ENCODE measurements at places on chromosomes 11 and 22.

DNA sequence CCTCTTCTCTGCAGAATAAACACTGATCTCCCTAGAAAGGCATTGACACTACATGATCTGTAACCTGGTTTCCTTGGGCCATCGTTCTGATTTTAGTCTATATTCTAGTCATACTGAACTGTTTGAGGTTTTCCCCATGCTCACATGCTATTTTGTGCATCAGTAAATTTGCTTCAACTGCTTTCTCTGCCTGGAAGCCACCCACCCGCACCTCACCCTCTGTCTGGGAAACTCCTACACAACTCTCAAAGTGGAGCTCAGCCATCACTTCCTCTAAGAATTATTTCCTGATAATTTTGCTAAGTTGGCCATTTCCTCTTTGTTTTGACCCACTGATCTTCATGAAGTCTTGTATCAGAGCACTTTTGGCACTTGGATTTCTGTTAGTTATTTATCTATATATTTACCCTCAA is 36.1 kb downstream of the MMP20 start:
- DNase-seq = no peak

GRCh38 chr11:76857781-76858410 is 2.8 kb upstream of the ACER3 start:
- DNase-seq = no peak

DNA sequence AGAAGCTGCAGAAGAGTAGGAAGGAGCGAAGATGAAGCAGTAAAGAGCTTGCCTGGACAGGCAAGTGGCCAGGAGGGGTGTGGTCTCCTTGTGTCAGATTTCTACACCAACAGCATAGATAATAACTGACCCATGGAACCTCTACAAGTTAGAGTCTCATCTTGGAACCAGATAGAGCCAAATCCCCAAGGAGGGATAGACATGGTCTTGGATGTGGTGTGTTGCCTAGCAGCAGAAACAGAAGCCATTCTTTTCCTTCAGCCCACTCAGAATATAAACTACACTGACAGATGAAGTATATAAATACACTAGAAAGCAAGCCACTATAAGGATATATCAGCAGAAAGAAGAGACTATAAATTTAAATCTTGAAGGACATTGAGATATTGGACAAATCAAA is 4.3 kb upstream of the CARD16 start:
- DNase-seq = no peak

DNA sequence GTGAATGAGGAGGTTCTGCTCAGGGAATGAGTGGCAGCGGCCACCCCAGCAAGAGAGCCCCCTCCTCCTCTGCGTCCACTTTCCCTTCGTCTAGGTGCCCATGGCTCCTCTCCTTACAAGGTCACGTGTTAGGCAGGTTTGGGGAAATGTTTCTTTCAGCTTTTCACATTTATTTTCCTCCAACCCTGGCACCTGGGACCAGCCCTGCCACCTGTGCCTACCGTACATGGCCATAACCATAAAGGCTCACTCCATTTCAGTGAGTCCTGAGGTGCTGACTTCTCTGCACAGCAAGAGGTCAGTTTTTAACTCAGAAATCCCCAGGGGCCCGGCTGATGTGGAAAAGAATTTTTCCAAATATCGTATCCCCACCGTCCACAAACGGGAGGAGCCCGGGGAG is 71.2 kb downstream of the FLI1 start:
- no peak for DNase-seq

GRCh38 chr11:32033491-32033890 is 57.4 kb upstream of the RCN1 start:
- no peak for DNase-seq

- DNase-seq = no peak
Measured at GRCh38 chr11:61039916-61040315, 62.4 kb upstream of the CD5 start.

DNA sequence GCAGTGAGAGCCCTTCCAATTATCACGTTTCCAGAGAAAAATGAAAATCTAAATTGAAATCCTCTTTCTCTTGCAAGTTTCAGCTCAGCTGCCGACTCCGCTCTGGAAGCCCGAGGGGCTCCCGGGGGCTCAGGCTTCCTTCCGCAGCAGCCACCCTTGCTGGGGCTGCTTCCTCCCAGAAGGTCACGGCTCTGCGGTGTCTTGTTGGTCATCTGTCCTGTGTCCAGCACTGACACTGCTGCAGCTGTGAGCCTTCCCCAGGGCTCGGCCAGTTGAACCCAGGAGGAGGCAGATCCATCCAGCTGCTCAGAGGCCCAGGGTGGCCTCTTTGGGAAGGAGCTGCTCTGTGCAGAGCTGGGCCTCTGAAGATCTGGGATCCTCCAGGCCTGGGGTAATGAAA is 1337.2 kb downstream of the TBC1D22A start:
- DNase-seq = no peak

DNA sequence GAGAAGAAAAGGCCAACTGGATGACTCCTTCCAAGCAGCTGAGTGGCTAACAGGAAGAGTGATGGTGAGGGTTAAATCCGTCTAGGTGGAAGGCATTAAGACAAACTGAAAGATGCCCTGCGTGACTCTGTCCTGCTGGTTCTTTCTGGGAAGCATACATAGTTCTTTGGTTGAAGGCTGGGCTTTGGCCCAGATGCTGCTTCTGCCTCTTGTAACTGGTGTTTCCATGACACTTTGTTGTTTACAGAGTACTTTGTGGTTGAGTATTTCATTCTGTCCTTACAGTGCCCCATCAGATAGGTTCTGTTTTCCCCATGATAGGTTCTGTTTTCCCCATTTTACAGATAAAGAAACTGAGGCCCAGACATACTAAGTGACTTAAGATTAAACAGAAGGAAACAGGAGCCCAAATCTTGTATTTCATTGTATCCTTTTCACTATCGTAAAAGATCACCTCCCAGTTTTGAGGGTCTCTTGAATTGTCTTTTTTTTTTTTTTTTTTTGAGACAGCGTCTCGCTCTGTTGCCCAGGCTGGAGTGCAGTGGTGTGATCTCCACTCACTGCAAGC is 124.3 kb upstream of the RASSF10 start:
- DNase-seq = no peak

DNA sequence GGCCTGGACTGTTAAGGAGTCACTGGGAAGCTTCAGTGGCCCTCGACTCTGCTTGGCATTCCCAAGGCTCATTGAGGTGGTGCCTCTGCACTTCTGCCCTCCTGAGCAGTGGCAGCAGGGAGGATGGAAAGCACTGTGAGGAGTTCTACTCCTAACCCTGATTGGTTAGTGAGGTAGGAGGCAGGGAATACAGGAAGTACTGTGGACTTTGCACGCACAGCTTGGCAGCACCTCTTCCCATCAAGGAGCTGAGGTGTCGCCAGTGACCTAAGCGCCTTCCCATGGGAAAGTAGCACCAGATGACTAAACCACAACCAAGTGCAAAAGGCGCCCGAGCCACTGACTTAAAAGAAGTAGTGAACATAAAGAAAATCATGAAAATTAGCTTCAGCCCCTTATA is 152.5 kb upstream of the CADM1 start:
- DNase-seq = no peak

DNA sequence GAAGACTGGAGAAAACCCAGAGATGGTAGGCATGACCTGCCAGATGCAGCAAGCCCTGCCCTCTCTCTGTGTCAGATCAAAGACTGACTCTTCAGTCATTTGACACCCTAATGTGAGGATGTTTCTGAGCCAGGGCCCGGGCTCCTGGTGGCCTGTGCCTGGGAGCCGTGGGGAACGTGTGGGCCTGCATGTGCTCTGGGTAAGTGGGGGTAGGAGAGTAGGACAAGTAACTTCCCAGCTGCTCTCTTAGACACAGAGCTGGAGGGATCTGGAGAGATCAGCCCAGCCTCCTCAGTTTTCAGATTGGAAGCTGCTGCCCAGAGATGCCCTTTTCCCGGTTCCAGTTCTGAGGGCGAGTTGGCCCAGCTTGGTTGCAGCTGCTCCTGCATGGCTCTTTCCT is 110.8 kb downstream of the TEAD1 start:
- DNase-seq = peak; percentile 16

- no peak for DNase-seq
Measured at GRCh38 chr22:31491218-31491962, 1.7 kb upstream of the EIF4ENIF1 start.

DNA sequence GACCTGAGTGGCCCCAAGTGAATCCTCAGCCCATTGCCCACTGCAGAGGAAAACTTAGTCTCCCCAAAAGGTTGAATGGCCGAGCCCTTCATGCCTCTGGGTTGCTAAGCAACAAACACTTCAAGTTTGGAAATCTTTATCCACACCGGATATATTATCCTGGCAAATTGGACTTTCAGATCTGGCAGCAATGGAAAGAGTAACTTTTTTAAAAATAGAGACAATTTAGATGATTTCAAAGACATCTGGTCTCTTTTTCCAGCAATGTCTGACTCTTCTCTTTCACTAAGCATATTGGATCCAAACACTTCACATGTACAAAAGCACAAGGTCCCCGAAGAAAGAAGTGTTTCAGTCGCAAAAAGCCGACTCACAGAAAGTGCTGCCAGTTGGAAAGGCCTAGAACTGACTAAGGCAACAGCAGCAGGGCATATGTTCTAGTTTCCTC is 505.3 kb downstream of the SOX6 start:
- DNase-seq = no peak

DNA sequence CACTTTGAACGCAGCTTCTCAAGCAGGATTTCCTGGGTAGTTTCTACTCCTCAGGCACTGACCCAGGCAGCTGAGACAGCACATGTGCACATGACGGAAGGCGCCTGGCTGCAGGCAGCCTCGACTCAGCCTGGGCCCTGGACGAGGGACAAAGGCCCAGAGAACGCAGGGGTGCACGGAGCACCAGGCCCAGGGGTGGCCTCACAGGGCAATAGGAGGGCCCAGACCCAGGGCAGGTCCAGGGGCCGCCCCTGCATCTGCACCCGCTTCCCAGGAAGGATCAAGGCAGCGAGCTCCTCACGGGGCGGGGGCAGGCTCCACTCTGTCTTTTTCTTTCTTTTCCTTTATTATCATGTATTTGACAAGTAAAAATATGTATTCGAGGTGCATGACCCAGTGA is 208.4 kb downstream of the BRD1 start:
- no peak for DNase-seq

- DNase-seq = no peak
Measured at GRCh38 chr11:31656051-31656450, 146.5 kb downstream of the ELP4 start.

DNA sequence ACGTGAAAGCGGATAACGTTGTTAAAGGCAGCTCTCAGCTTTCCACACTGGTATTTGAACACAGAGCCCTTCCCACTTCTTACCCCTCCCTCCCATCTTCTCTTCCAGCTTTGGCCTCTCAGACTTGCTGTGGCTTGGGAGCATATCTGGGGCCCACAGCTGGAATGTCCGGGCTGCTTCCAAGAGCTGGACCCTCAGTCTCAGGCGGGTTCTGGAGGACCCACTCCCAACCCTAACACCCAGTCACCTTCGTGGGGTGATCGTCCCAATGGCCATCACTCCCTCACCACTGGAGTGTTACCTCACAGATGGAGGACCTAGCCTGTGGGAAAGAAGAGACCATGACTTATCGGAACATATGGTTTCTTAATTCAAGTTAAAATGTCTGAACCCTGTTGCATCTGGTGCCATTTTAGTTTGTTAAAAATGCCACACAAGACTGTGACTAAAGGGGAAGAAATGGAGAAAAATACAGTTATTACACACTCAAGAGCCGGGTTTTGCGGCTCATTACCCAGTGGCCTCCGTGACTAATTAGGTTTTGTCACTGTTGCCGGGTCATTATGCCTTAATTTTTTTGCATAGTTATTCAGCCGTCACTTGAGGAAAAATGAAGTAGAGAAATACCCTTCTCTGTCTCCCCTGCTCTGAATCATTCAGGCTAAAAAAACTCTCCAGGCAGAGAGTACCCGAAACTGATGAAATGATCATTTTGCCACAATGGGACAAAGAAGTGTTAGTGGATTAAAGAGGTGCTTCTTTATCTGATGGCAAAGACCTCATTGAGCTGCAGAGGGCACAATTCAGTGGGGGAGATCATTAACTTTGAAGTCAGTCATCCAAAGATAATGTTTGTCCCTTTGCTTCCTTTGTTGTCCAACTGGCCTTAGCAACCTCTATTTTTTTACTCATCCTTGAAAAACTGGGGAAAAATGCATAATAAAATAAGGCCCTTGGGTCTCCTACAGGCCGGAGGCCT is 87.2 kb upstream of the HTATIP2 start:
- no peak for DNase-seq

DNA sequence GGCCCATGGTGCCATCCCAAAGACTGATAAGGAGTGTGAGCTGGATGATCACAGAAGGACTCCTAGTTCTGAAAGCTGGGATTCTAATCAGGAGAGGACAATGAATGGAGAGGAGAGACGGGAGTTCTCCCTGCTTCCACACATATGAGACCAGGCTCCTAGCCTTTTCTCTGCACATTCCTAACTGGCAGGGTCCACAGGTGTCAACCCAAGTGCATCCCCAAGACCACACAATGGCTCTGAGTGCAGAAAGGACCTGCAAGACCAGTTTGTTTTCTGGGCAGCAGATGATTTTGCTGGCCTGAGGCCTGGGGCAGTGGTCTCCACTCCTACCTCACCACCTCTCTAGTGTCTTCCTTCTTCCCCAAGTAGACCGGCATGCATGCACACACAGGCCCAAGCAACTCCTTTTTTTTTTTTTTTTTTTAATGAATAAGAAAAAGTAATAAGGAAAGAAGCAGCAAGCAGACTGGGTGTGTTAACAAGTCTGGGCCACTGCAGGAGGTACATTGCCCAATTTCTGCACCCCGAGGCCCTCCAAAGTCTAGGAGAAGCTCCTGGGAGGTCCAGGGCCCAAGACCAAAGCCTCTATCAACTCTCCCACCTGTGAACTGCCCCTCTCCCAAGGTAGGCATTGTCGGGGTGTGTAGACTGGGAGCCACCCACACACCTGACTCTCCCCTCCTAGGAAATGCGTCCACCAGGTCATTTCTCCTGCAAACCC is 1.2 kb upstream of the TSKU start:
- DNase-seq = no peak

DNA sequence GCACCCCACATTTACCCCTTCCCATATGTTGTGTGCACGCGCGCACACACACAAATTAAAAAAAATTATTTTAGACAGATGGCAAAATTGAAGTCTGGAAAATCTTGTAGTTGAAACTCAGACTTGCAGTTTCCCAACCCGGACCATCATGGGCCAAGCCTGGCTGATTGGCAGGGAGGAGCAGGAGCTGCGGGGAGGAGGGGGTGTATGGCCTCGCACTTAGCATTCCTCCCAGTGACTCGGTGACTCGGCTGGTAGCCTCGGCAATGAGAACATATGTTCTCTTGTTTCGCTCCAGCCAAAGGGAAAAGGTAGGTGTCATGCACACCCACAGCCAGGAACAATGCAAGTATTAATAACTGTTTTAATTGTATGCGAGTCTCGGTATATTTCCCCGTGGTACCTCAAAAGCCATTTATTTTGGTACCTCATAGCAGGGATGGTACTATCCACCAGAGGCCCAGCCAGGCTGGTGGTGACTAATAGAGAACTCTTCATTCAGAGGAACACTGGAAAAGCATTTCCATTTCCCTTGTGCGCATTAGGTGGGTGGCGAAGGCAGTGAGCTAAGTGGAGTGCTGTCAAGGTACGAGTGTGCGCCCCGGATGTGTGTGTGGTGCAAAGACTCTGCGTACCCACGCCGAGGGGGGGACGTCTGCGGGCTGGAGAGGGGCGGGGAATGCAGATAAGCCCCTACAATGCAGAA is 92.5 kb downstream of the DSCAML1 start:
- DNase-seq = no peak

GRCh38 chr11:13008625-13009475 is at the start of gene RASSF10:
Gene RASSF10 (plus strand): TSS chr11:13009316. CDS start chr11:13009577, 261 bp downstream.
- peak; percentile 75 for DNase-seq

- DNase-seq = no peak
Measured at GRCh38 chr11:119377112-119377901, 4.2 kb downstream of the USP2 start.
